ENCODE measurements at places on chromosomes 11 and 22.

DNA sequence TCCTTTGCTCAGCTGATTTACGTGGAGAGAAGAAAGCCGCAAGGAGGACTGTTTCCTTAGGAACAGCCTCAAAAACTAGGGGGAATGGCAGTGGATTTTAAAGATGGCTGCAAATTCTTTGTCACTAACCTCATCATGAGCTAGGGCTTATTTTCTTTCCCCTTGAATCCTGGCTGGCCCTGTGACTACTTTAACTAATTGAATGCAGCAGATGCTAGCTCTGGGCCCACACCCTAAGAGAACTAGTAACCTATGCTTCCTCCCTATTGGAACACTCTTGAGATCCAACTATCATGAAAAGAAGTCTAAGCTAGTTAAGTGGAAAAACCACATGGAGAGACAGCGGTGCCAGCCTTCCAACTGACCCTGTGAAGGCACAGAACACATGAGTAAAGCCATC, 421.3 kb upstream of the NARS2 start:
- DNase-seq: no peak

DNA sequence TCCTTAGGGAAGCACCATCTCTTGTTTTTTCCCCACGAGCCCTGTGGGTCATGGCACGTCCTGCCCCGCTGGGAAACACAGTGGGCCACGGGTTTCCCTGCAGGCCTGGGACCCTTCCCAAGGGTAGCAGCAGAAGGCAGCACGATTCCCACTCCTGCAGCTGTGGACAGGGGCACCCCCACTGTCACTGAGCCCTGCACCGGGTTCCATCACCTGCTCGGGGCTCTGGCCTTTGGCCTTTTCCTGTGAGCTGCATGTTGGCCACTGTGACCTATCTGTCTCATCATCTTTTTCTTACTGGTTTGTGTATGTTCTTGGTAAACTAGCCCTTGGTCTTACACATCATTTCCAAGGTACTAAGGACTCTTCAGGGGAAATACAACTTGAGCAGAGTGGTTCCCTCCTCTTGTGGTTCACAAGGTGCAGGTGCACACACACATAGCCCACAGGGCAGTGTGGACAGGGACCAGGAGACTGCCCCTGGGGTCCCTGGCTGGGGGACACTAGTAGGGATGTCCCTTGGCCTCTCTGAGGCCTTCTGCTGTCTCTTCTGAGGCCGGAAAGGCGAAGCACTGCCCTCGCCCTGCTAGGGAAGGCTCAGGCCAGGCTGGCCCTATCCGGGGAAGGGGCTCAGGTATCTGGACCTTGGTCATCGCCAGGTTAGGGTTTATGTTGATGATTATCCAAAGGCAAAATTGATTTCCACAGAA, 19.0 kb upstream of the TXNRD2 start:
- no peak for DNase-seq

GRCh38 chr22:39283322-39284141, 35.9 kb downstream of the RPL3 start:
- no peak for DNase-seq

DNA sequence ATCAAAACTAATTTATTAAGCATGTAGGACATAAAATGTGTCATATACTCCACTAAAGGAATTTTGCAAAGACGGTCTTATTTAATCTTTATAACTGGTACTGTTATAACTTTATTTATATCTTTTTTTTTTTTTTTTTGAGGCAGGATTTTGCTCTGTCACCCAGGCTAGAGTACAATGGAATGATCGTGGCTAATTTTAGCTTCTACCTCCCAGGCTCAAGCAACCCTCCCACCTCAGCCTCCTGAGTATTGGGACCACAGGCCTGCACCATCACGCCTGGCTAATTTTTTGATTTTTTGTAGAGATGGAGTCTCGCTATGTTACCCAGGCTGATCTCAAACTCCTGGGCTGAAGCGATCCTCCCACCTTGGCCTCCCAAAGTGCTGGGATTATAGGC, 31.4 kb upstream of the PCF11 start:
- no peak for DNase-seq

GRCh38 chr11:15568440-15568839, 453.7 kb downstream of the INSC start:
- DNase-seq: no peak

DNA sequence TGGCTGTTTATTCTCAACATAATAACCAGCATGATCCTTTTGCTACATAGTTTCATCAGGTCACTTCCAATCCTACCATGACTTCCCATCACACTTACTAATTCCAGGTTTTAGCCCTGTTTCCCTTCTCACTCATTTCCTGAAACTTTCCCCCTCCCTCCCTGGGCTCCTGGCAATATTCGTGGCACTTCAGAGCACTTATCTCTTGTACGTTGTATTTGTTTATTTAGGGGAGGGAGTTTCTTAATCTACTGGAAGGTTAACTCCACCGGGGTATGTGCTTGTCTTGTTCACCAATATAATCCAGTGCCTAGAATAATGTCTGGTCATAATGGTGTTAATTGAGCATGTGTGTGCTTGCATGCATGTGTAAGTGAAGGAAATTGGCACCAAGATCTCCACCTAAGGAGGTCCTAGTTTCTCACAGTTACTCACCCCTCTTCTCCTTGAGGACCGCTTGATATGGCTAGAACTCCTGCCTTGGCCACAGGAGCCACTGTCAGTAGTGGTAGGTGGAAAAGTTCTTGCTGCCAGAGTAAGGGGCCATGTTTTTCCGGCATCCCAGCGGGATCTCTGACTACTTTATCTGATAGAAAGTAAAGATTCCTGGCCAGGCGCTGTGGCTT, 11.7 kb downstream of the EIF3L start:
- no peak for DNase-seq

DNA sequence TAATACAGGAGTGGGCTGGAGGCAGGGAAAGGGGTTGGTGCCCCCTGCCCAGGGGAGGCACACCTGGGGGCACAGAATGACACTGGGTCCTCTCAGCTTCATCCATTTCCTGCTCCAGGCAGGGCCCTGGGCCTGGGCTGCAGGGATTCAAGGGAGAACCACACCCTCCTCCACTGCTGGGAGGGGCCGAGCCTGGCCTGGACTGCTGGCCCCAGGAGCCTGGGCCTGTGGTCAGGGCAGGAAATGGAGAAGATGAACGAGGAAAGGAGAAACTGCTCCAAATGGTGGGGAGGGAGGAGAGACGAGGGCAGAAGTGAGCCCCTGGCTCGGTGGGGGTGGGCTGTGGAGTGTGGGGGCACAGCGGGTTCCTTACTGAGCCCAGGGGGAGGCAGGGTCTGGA, 38.1 kb upstream of the KCNQ1OT1 start:
- no peak for DNase-seq

- DNase-seq: no peak
Observed at GRCh38 chr11:76035020-76035419, 171.3 kb downstream of the WNT11 start.

DNA sequence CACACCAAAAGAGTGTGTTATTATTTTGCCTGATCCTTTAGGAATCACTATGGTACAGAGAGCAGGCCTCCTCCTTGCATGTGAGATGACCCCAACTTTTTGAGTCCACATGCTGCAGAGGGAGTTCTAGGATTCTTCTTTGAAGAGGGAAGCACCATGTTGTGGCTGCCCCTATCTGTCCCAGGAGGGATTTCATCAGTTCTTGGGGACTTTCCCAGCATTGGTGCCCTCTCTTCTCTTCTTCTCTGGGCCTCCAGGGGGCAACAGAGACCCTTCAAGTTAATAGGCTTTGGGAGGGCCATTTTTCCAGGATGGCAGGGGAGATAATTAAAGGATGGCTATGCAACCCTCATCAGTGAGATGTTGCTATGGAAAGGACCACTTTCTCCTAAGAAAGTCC, 3.6 kb downstream of the MMP1 start:
- peak; percentile 29 for DNase-seq

GRCh38 chr11:26623076-26623659, 51.1 kb upstream of the MUC15 start:
- no peak for DNase-seq
